ENCODE measurements at places on chromosomes 5 and 9.

DNA sequence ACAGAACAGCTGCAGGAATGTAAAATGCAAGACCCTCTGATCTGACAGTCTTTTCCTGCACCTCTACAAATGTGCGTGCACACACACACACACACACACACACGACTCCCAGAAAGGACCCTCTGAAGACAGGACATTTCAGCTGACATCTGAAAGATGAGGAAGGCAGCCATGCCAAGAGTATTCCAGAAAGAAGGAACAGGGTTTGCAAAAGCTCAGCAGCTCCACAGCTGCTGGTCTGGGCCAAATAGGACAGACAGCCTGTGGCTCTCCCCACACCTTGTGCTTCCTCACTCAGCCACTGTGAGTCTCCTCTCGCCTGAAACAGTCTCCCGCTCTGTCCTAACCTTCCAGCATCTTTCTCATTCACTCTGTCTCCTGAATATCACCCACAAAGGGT is 189.0 kb downstream of the PALM2AKAP2 start:
- DNase-seq = peak; percentile 15

GRCh38 chr5:93236807-93237421 is 344.1 kb downstream of the NR2F1-AS1 start:
- peak; percentile 54 for DNase-seq

GRCh38 chr9:107484117-107484723 is 5.3 kb downstream of the KLF4 start:
- peak; percentile 74 for DNase-seq

DNA sequence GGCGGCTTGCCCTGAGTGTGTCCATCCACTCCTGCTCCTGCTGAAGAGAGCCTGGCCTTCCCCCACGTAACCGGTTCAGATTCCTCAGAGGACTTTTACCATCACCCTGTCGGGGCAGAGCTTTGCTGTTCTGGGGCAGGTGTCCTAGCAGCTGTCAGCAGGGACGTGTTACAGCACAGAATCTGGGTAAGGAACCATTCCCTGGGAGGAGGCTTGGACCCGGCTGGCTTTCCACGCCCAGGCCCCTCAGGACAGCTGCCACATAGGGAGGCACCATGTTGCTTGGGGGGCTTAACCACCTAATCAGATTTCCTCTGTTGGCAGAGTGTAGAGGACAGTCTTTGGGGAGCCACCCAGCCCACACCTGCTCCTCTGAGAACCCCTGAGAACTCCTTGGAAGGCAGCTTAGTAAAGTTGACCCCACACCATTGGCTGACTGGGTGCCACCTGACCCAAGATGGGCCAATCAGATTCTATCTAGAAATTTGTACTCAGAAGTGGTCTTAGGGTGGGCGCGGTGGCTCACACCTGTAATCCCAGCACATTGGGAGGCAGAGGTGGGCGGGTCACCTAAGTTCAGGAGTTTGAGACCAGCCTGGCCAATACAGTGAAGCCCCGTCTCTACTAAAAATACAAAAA is 23.3 kb upstream of the EEIG1 start:
- DNase-seq = no peak

DNA sequence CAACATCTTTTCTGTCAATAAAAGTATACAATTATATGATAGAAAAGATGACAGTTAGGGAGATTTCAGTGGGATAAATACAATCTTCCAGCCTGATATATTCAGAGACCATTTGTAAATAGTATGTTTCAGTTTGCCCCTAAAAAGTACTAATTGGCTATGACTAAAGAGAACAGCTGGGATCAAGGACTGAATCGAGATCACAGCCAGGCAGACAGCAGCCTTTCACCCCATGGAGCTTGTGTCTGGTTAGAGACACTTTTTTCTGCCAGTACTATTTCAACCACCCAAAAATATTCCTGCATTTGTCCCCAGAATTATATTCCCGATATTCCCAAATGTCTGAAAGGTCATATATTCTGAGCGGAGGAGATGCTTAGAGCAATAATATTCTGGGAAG is 577.3 kb upstream of the TLE4 start:
- no peak for DNase-seq

Measured in kidney tubule cell (primary cell).